ENCODE measurements at places on chromosomes 16 and 17.
A peak's percentile ranks its signal among the peaks of the same experiment; 100 is the strongest.

DNA sequence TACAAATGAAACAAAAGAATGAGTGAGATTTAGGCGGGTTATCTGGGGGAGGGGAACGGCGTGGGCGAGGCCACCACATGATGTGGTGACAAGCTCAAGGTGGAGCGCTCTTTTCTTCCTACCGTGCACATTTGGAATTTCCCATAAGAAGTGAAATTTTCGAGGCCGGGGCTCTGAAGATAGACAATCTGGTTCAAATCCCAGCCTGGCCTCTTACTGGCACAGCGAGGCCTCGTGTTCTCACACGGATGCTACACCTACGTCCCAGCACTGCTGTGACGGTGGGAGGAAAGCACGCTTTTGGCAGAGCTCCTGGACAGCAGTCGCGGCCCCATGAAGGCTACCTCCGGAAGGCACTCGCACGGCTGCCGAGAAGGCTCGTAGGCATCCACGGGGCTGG, 25.2 kb downstream of the ZDHHC7 start:
- DNase-seq, result peak; percentile 22

DNA sequence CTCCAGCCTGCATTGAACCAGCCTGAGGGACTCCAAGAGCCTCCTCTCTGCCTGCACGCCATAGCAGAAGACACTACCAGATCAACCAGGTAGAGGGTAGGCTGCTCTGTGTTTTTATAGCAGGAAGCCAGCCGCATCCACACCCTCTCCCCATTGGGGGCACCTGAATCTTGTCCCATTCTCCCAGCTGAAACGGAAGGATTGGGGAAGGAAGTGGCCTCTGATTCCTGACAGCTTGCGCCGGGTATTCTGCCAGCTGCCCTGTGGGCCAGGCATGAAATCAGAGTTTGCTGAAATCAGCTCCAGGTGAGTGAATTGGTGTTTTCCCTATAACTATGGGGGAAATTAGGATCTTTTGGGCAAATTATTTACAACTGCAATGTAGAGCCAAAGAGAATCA, at the start of gene ZP2:
Gene ZP2 (minus strand): TSS at position 89 of the 400 bp plus-strand sequence. CDS start 27 bp downstream, at position 62.
- DNase-seq, result no peak

DNA sequence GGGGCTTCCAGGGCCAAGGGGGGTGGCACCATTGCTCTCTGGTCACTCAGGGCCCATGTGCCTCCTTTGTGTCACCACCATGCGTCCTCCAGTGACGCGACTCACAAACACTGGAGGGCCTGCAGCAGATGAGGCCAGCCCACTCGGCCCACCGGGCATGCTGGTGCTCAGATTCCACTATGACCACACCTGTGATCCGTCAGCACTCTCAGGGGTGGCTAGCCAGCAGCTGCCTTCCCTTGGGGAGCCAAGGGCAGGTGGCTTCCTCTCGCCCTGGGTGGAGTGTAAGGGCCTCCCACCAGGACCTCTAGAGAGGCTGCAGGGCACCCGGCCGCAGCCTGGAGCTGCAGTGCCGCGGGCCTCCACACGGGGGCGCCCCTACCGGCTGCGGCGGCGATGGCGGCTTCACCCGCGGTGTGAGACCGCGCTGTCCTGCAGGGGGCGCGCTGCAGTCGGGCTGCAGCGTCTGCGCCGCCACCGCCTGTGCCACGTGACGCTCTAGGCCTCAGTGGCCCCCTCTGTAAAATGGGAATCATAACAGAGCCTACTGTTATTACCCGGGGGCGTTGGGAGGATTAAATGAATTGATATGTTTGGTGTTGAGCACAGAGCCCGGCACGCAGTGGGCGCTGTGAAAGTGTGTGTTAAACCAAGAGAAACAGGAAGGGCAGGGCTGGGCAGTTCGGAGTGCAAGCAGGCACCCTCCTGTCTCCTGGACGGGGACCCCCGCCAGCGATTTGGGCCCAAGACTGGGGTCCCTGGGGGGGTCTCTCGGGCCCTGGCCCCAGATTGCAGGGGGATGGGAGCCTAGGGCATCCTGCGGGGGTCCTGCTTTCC, 192.4 kb upstream of the GSE1 start:
- DNase-seq, result peak; percentile 61

DNA sequence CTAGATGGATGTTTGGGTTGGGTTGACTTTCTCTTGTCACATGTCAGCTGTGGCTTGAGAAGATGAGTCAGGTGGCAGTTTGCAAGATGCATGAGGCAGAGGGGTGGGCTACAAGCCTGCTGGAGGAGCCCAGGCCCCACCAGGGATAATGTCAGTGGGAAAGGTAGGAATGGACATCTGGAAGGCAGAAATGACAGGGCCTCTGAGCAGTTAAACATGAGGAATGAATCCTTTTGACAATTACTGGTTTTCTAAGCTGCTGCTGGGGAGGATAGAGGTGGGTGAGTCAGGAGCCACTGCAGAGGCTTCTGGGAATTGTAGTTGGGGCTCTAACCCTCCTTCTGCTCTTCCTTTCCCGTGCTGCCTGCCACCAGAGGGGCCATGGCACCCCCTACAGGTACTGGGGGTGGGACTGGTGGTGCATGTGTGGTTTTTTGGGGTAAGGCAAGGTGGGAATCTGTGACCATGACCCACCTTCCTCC, 15.7 kb downstream of the SLC52A1 start:
- no peak for DNase-seq

- DNase-seq, result no peak
Observed at GRCh38 chr17:79154446-79154845, 79.8 kb downstream of the ENGASE start.

GRCh38 chr17:51059781-51060180, 60.9 kb downstream of the SPAG9 start:
- no peak for DNase-seq

- peak; percentile 70 for DNase-seq
Observed at GRCh38 chr16:79278506-79278905, 322.0 kb downstream of the MAF start.

DNA sequence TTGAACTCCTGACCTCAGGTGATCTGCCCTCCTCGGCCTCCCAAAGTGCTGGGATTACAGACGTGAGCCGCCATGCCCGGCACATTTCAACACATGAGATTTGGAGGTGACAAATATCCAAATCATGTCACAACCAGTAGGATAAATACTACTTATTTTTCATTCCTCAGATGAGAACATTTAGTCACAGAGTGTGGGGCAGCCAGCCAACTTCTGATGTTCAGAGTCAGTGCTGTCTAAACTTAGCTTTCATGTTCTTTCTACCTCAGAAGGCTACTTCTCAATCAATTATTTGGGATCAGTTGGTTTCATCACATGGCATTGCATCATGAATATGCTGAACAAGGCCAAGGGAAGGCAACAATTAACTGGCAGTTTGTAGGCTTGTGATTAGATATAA, 134.5 kb downstream of the CDH13 start:
- DNase-seq, result no peak

DNA sequence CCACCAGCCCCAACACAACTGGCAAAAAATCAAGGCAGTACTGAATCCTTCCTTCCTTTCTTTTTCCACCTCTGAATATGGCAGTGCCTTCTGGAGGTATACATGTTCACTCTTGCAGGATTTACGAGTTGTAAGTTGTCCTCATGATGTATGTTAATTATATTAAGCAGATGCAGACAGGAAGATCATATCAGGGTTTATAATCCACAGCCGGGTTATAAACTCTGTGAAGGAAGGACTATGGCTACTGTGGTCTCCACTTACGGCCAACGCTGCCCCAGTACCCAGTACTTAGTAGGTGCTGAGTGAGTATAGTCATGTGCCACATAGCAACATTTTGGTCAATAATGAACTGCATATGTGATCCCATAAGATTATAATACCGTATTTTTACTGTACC, 19.6 kb upstream of the IRX5 start:
- DNase-seq, result no peak

- DNase-seq, result no peak
Observed at GRCh38 chr16:66741169-66741900, 10.1 kb downstream of the DYNC1LI2 start.

- DNase-seq, result no peak
Observed at GRCh38 chr17:28282596-28282995, 36.4 kb upstream of the TMEM97 start.

DNA sequence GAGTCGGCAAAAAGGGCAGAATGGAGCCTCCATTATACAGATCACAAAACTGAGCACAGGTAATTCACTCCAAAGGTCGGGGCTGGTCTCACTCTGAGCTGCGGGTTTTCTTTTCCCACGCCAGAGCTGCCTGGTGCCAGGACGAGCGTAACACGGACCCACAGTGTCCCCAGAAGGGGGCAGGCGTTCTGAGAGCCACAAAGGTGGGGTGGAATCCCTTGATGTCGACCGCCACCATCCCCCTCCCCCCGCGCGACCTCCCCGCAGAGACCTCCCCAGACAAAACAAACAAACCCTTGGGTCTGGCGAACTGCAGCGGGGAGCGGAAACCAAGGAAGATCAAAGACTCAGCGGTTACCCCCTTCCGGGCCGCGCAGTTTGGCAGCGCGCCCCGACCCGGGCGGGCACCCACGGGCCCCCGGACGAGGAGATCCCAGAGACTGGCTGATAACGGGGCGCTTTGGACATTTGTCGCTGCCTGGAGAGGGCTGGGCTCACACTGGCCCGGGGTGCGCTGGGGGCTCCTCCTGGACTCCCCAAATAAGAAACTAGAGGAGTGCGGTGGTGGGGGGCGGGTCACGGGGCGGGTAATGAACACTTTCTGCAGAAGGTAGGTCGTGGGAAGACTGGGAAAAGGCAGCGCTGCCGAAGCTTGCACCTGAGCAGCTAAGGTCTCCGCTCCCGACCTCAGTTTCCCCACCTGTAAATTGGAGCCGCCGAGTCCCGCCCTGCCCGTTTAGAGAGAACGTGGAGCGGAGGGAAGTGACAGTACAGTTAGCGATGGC, 664 bp upstream of the NKD1 start:
- peak; percentile 64 for DNase-seq

GRCh38 chr17:29616300-29617048, 6.2 kb downstream of the CORO6 start:
- no peak for DNase-seq

GRCh38 chr16:30521873-30522641, 4.3 kb downstream of the ZNF768 start:
- DNase-seq, result no peak

GRCh38 chr17:71975331-71975801, 145.5 kb upstream of the SOX9 start:
- DNase-seq, result no peak

GRCh38 chr17:16351831-16352230, 1.4 kb downstream of the CENPV start:
- no peak for DNase-seq

DNA sequence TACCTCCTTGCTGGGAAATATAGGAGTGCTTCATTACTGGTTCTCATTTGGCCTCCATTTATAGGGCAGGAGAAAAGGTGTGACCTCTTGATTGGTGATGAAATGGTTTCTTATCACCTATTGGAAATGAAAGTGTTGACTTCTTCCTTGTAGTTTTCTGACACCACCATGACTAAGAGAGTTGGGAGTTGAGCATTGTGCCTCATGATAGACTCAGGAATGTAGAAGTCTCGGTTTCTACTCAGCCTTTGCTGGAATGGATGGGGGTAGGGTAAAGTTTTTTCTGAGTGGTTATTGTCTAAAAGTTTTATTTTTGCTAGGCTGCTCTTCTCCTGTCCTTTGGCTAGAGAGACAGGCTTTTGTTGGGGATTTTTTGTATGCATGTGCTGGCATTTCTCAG, 117.4 kb downstream of the PHKB start:
- no peak for DNase-seq

DNA sequence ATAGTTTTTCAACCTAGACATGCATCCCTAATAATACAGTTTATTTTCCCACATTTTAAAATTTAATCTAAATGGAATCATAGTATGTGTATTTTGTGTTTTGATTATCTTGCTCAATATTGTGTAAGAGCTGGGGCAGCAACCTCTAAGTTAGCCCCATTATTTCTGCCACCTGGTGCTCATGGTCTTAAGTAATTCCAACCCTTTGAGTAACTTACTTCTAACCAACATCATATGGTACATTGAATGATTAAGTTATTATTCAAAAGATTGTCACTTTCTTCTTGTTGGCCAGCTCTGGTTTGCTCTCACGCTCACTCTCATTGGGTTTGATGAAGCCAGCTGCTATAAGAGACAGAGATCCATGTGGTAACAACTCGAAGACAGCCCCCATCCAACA, 3.9 kb upstream of the KRTAP4-3 start:
- DNase-seq, result no peak

DNA sequence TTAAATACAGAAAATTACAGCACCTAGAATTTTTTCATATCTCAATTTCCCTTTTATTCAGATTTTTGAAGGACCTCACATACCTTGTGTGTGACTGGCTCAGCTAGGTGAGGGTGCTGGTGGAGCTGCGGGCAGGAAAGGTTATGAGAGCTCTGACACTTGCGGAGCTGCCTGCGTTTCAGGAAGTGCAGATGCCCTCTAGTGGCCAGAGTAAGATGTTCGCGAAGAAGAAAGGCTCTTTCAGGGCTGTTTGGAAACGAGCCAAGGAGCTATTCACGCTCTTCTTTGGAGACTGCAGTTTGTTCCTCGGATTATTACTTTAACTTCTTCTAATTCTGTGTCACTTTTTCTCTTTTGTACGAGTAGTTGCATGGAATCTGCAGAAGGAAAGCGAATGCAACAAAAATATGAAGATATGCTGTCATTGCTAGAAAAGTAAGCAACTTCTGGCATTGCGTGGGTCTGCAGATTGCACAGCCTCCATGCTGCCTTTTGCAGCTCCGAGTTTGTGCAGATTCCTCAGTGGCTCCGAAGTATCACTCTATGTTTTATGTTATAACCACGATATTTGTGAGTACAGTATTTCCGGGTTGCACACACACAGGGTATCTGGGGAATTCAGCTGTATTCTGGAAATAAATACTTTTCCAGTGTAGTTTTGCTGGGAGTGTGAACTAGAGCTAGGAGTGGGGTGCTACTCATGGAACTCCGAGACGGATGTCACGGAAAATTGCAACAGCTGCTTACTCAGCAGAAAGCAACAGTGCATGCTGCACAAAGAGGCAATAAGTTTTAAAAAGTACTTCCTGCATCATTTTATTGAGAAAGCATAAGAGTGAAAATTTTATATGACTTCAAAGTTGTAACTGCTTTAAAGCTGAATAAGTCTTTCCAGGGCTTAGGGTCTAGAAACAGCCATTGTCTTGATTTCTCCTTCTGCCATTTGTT, 46.3 kb downstream of the DNAH9 start:
- peak; percentile 7 for DNase-seq

DNA sequence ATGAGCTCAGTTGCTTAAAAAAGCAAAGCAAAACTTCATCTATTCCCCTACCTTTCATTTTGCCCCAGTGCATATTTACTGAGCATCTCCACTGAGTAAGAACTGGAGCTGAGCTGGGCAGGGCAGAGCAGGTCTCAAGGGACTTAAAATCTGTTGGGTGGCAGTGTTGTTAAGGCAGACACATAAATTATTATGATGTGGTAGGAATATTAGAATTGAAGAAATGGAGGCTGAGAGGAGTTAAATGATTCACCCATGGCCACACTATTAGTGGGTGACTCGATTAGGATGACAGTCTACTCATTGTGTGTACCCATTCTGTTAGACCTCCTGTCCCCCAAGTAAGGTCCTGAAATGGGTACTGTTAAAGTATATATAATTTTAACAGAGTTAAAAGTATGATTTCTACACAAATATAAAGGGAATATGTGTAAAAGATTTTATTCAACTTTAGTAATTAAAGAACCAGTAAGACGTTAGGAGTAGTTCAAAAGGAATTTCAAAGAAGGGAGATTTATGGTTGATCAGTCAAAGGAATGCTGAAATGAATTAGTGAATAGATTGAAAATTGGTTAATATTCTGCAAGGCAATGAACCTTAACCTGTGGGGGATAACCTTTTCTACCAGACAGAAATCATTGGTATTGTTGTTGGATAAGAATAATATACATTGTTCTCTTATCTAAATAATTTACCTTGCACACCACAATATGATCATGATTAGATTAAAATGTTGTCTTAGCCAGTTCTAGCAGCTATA, 17.5 kb downstream of the ITGB3 start:
- DNase-seq, result no peak

- no peak for DNase-seq
Observed at GRCh38 chr17:21382560-21383495, 6.7 kb downstream of the KCNJ12 start.

Data from stimulated activated naive CD4-positive, alpha-beta T cell treated with Interleukin-2 at 50 U/mL for 16 hours (primary cell).